ENCODE measurements at places on chromosomes 16 and 17. TPM values are rescaled to one million over a fixed set of nuclear protein-coding genes. Genes with fewer than 3 reads are reported as not detected.

- H3K27ac ChIP-seq, result no peak overlapping the region
- no peak for DNase-seq
- no peaks in the 10 kb centered on the region for H3K27me3 ChIP-seq
- no peak overlapping the region for H3K4me3 ChIP-seq
- no peaks in the 10 kb centered on the region for H3K36me3 ChIP-seq
Measured at GRCh38 chr16:85492295-85492864, 120.7 kb upstream of the GSE1 start.

DNA sequence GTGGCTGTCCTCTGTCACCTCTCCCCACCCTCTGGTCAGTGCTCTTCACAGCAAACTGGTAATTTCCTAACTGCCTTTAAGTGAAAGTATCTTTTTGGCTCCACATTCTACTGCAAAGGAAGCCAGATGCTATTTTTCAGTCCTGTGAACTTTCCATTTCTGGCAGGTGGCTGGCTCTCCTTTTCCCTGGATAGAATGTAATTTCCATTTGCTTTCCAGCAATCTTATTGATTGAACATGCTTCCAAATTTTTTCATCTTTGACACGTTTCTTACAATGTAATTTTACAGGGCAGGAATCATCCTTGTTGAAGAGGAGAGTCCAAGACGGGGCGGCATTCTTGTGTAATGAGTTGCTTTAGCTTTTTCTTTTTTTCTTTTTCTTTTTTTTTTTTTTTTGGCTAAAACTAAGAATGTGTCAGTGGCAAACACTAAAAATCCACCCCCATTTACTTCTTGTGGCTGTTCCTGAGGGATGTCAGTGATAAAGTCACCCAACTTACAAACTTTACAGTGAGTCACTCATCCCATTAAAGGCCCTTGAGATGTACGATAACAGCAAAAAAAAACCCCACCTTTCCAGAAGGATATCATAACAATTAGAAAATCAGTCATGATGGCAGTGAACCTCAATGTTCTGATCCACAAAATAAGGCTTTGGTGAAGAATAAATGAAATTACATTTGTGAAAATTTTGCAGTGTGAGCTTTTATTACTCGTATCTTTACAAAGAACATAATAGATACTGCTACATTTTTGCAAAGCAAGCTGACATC, 29.4 kb upstream of the PRKCA start:
- no peak overlapping the region for H3K4me3 ChIP-seq
- no peak overlapping the region for H3K27ac ChIP-seq
- DNase-seq, result no peak
- H3K27me3 ChIP-seq, result no peaks in the 10 kb centered on the region
- H3K36me3 ChIP-seq, result no peaks in the 10 kb centered on the region
- H3K4me1 ChIP-seq, result no peaks in the 10 kb centered on the region

The ARSG gene
- total RNA-seq, result 16.0 TPM

The ZNF689 gene
- 15.7 TPM for total RNA-seq

GRCh38 chr16:87602001-87602775, at the start of gene JPH3:
Gene JPH3, plus strand, starts transcription at chr16:87602508. Its CDS starts 639 bp downstream, at chr16:87603147.
- H3K36me3 ChIP-seq, result no peaks in the 10 kb centered on the region
- H3K4me1 ChIP-seq, result peaks cover 11% of the 10 kb centered on the region
- H3K27me3 ChIP-seq, result peaks cover 80% of the 10 kb centered on the region
- no peak for DNase-seq
- no peak within 1 kb of the TSS for H3K4me3 ChIP-seq
- no peak within 1 kb of the TSS for H3K27ac ChIP-seq

GRCh38 chr16:20948444-20948843, 47.9 kb downstream of the LYRM1 start:
- peaks cover 6% of the 10 kb centered on the region for H3K4me1 ChIP-seq
- DNase-seq, result no peak
- H3K27me3 ChIP-seq, result no peaks in the 10 kb centered on the region
- no peak overlapping the region for H3K27ac ChIP-seq
- H3K36me3 ChIP-seq, result no peaks in the 10 kb centered on the region
